Dorsolateral prefrontal cortex (tissue), 122 donors: ENCODE measurements at places on chromosomes 6 and 20.
A peak's percentile ranks its signal among the peaks of the same experiment; 100 is the strongest.

GRCh38 chr6:113354204-113354895, 502.8 kb upstream of the MARCKS start:
- DNase-seq: no peak

- no peak for DNase-seq
Observed at GRCh38 chr6:33905071-33905609, 101.3 kb upstream of the MLN start.

GRCh38 chr20:25294459-25295385, 46.8 kb downstream of the PYGB start:
- peak; percentile 73 for DNase-seq

GRCh38 chr6:36029464-36029863, 1.9 kb downstream of the MAPK14 start:
- no peak for DNase-seq

GRCh38 chr20:4089756-4090487, 74.6 kb upstream of the RNF24 start:
- no peak for DNase-seq

DNA sequence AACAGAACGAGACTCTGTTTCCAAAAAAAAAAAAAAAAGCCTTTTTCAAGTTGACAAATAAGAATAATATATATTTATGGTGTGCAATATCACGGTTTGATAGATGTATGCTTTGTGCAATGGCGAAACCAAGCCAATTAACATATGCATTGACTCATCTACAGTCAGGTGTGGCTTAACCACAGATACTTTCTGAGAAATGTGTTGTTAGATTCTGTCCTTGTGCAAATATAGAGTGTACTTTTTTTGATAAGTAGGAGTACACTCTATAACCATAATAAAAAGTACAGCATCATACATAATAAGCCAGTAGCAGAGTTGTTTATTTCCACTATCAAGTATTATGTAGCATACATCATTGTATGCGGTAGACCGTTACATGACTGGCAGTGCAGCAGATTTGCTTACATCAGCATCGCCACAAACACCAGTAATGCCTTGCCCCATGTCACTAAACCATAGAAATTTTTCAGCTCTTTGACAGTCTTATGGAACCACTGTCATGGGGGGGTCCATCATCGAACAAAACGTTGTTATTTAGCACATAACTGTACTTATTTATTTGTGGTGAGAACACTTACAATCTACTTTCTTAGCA, 59.2 kb downstream of the TMEM170B start:
- no peak for DNase-seq

DNA sequence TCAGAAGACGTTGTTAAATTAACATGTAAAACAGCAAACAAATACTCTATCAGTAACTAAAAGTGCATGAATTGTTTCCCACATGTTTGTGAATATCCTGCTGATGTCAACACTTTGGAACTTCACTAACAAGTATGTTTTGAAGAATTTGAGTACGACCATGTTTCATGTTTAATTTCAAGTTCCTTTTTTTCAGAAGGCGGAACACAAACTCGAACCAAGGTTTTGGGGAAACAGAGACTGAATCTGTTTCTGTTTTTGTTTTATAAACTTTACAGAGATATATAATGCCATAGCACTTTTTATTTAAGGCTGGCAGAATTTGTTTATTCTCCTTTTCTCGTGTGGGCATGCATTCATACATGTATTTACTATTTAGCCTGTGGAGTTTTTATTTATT, 509.3 kb upstream of the CITED2 start:
- DNase-seq: no peak

GRCh38 chr6:15464211-15464725, 198.6 kb downstream of the DTNBP1 start:
- DNase-seq: no peak

DNA sequence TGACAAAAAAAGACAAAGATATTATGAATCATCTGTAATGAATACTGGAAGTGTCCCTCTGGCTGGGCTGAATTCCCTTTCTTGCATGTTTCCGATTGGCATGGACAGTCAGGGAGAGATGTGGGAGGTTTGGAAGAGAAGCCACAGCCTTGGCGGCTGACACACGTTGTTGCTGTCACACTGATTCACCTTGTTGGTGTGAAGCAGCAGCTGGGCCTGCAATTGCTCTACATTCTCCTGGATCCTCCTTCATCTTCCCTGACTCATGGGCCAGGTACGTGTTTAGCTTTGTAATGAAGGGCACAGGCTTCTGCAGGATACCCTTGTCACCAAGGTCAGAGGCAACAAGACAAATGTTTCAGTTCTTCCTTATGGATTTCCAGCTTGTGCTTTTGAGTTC, 13.4 kb upstream of the SMIM8 start:
- DNase-seq: no peak

GRCh38 chr6:21151119-21151518, 442.4 kb upstream of the SOX4 start:
- DNase-seq: no peak

GRCh38 chr6:53932516-53932915, 137.7 kb downstream of the LRRC1 start:
- no peak for DNase-seq

DNA sequence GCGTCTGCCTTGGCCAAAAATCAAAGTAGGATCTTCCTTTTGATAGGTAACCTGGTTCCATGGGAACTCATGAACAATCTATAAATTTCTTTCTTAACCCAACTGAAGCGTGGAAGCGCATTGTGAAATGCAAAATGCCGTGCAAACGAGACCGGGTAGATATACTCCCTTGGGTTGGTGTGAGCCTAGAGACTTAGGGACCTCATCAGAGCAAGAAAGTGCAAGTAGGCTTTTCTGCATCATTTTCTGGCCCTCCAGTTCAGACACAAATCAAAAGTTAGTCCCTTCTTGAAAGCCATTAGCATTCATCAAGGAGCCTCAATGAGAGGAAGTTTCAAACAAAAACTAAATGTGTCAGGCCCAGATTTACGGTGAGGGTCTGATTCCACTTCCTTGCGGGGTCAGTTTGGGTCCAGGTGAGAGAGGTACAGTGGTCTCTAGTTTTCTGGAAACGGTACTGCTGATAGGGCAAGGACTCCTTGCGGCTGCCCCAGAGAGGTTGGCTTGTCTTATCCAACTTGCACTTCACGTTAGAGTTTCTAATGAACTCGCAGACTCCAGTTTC, 5.3 kb upstream of the ZNF184 start:
- no peak for DNase-seq

GRCh38 chr20:22984606-22985005, 50.5 kb upstream of the SSTR4 start:
- no peak for DNase-seq

- no peak for DNase-seq
Observed at GRCh38 chr6:134982161-134982560, 32.3 kb upstream of the ALDH8A1 start.

DNA sequence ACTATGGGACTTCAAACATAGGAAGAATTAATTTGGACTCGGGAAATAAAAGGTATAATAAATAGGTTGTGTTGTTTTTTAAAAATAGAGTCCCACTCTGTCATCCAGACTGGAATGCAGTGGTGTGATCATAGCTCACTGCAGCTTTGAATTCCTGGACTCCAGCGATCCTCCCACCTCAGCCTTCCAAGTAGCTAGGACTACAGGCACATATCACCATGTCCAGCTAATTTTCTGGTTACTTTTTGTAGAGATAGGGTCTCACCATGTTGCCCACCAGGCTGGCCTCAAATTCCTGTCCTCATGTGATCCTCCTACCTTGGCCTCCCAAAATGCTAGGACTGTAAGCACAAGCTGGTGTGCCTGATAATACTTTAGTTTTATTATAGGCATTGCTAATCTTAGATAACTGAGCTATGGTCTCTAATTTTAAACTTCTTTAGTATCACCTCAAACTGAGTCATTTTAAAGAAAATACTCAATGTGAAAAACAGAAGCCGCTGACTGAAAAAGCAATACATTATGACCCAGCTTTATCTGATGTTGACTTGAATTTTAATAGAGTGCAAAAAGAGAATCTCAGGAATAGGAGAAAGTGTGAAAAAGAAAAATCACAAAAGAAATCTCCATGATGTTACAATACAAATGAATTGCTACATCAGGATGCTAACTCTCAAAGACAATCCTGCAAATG, 251.0 kb downstream of the RNGTT start:
- no peak for DNase-seq

DNA sequence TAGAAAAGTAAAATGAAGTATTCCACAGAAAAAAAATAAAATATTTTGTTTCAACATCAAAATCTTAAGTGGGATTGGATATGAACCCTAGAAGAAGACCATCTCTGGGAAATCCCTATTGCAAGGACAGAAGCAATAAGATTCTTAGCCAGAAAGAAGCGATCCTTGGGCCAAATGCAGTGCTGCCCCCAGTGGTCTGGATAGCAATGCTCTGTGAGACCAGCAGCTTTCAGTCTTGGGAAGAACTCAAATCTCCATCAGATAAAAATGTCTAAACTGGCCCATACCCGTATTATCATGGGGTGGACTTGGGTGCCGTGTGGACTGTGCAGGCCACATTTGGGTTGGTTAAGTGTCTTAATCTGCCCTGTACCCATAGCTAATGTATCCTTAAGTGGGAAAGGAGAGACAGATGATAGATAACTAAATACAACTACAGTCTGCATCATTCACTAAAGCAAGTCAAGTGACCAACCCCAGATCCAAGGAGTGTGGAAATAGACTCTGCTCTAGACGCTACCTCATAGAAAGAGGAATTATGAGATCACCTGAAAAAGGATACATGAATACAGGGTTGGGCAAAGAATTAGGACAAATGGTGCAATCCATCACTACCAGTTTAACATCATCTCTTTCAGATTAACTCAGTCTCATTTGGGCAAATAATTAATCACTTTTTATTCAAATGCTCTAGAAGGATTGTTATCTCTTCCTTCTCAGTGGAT, 38.9 kb upstream of the SNAP25 start:
- DNase-seq: no peak

DNA sequence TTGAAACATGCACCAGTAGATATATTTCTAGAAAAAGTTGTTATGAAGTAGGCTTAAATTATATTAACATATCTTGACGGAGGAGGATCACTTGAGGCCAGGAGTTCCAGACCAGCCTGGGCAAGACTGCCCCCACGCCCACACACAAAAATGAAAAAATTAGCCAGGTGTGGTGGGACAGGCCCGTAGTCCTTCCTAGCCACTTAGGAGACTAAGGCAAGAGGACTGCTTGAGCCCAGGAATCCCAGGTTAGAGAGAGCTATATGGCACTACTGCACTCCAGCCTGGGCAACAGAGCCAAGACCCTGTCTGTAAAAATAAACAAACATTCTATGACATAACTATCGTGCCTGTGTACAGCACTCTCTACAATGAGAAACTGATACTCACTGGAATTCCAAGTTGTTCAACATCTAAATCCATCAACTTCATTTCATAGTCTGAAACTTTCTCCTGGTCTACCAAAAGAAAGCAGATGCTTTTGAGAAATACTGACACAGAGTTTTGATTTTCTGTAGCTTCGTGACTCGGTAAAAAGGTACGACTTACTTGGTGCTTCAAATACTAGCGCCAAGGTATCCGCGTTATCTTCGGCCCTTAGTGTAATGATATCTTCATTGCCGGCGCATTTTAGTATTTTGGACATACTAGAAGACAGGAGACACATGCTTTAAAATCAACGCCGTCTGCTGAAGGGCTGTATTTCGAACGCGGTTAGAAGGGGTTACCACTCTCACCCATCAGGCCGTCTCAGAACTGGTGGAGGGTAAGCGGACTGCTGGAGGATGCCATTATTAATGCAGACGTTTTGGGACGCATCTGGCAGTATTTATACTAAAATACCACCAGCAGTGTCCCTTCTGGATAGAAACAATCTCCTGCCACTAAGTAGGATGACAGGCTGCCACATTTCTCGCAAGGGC, 1.3 kb downstream of the PCNA start:
- no peak for DNase-seq
